T-helper 17 cell (primary cell): ENCODE measurements at places on chromosomes 13 and 19.
A peak's percentile ranks its signal among the peaks of the same experiment; 100 is the strongest.

- DNase-seq, result peak; percentile 96
These were observed at the start of gene DYRK1B for GRCh38 chr19:39833464-39834286. DYRK1B (minus strand) TSS chr19:39834162; CDS start chr19:39831867, 2,295 bp downstream.

- no peak for DNase-seq
These were observed 426.8 kb upstream of the SLITRK5 start for GRCh38 chr13:87244256-87244890.

- no peak for DNase-seq
These were observed 25.2 kb downstream of the RXFP2 start for GRCh38 chr13:31764556-31764955.

DNA sequence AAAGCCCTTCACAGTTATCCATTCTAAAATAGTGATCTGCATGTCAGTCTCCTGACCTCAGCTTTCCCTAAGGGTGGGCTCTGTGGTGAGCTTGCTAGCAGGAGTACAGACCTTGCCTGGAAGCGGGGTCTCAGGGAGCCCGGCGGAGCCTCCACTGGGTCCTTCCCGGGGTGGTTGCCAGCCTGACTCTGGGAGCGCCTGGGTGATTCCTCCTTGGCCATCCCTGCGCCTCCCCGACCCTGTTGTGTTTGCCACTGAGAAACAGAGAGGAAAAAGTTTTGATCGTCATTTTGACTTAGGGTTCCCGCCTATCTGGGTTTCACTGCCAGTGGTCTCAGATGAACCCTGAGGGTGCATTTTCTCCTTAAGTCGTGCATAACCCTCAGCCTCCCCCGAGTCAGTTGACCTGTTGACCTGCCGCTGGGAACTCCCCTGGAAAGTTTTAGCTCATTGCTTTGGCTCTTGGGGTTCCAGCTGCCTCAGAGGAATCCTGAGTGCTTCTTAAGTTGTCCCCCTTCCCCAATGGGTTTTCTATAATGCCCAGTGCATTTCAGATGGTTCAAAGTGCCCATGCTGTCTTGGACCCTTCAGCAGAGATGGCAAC is 117.8 kb downstream of the RAB20 start:
- no peak for DNase-seq

DNA sequence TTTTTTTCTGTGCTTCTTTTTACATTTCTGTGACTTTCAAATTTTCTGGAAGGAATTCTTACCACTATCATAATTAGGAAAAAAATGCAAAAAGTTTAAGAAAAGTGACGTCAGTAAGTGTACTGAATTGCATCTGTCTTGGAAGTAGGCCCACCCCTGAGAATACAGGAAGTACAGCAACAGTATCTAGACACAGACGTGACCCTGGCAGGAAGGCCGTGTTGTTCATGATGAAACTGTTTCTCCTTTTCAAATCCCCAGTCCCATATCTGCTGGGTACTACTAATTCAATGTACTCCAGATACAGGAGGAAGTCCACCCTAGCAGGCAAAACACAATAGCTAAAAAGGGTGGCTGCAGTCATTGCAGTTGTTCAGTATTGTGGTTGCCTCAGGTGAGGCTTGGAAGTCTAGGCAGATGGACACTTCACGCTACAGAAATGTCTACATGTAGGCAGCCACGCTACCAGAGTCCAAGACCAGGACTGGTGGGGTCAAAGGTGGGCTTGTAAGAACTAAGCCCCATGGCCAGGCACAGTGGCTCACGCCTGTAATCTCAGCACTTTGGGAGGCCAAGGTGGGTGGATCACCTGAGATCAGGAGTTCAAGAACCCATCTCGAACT is 49.6 kb upstream of the MED4 start:
- no peak for DNase-seq

- DNase-seq, result peak; percentile 33
These were observed 14.8 kb upstream of the GPI start for GRCh38 chr19:34350161-34350561.

DNA sequence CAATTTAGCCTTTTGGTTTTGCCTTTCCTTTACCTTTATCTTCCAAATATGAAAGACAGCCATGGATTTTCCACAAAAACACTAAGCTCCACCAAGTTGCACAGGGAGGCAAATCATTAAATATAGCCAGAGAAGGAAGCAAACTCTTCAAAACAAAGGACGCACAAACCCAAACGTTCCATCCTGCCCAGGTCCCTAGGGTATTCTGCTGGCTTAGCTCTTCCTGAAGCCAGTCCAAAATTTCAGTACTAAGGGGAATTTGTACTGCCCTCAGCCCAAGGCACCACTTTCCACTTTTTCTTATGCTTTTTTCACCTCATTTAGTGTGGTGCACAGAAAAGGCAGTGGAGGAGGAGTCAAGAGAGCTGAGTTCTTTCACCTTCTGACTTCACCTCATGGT is 169.9 kb downstream of the FLT1 start:
- DNase-seq, result no peak

- DNase-seq, result no peak
These were observed 165.5 kb downstream of the KCTD15 start for GRCh38 chr19:33962161-33962560.

DNA sequence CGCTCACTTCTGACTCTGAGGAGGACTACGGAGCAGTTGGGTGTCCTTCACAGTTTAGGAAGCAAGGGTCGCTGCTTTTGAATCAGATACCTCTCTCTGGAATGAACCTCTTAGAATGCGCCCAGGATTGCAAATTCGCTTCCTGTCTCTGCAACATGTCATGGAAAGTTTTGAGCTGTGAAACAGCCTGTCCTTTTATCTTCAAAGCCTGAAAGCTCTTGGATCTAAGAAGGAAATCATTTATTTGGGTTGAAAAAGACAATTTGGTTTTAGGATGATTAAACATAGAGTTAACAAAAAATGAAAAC is 134.1 kb downstream of the KATNAL1 start:
- DNase-seq, result no peak

- DNase-seq, result no peak
These were observed 76.6 kb downstream of the TNFSF11 start for GRCh38 chr13:42650506-42650905.

- no peak for DNase-seq
These were observed 19.9 kb upstream of the RSPH6A start for GRCh38 chr19:45834970-45835369.

DNA sequence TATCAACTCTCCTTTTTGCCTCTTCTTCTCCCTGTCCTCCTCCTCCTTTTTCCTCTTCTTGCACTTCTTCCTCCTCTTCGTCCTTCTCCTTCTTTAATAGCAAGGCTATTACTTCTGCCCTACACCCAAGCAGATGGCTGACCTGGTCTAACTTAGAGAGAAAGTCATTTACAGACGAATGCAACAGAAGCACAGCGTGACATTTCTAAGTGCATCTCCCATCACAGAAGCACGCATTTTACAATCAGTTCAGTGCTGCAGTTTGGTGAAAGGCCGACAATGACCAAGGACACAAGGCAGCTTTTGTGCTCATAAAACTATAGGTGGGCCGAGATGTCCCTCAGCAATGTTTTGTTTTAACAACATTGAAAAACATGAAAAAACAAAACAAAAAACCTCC is 231.5 kb downstream of the FGF14 start:
- no peak for DNase-seq

DNA sequence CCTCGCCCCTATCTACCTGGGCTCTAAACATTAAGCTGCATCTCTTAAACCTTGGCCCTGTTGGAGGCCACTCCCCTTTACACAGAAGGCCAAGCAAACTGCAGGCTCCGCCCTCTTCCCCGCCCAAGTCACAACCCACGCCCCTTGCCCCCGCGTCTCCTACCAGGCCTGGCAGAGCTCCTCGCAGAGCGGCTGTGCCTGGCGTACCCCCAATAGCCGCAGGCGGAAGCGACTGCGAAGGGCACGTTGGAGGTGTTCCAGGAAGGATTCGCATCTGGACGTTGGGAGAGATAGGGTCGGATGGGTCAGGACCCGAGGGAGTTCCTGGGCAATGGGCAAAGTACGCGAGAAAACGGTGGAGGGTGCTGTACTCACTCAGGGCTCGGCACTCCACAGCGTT is 5.9 kb downstream of the RTBDN start:
- DNase-seq, result no peak

GRCh38 chr13:98284679-98285078 is 107.6 kb upstream of the RNF113B start:
- DNase-seq, result no peak

GRCh38 chr13:108313382-108313781 is 43.9 kb downstream of the TNFSF13B start:
- no peak for DNase-seq

DNA sequence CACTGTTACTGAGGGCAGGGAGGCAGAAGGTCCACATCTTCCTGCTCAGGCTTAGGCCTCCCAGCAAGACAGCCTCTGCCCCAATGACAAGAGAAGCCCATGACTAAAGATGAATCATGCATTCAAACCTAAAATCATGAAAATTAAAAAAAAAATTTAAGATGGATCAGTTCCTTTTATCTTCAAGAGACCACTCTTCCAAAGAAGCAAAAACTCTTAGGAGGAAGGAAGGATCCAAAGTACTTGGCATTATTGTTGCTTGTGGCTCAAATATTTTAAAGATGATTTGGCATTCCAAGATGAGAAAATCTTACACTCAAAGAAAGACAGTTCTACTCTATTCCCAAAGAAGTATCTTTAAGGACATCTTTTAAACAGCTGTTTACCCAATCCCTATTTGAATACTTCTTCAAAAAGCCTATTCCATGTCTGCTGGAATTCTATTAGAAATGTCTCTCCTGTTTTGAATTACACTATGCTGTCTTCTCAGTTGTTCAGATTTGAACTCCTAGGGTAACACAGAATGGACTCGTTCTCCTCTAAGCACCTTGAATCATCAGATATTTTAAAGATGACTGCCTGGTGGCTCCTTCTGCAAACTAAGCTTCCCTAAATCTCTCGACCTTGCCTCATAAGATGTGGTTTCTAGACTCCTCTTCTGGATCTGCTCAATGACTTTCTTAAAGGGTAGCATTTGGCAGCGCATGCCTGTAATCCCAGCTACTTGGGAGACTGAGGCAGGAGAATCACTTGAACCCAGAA is 7.0 kb downstream of the SERP2 start:
- DNase-seq, result no peak

DNA sequence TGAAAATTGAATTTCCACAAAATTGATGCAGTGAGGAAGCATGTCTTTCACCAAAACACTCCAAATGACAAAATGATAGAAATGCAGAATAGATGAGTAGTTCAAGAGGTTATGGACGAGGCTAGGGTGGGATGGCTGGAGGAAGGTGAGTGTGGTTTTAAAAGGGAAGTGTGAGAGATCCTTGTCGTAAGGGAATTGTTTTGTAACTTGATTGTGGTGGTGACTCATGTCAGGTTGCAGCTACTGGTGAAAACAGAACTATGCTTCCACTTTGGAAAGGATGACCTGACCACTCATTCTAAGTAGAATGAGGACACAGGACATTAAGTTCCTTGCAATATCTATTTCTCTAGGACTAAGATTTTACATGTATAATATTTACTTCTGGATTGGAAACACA is 345.7 kb downstream of the MTUS2 start:
- DNase-seq, result no peak
